Mucosa of descending colon (tissue), 3 donors: ENCODE measurements at places on chromosomes 13 and 19. TPM values are rescaled to one million over a fixed set of nuclear protein-coding genes. Genes with fewer than 3 reads are reported as not detected.
A peak's percentile ranks its signal among the peaks of the same experiment; 100 is the strongest.

TUBA3C gene
- not detected for total RNA-seq

MYH14 gene
- 606 TPM for total RNA-seq

GJB6 gene
- total RNA-seq: not detected

DNA sequence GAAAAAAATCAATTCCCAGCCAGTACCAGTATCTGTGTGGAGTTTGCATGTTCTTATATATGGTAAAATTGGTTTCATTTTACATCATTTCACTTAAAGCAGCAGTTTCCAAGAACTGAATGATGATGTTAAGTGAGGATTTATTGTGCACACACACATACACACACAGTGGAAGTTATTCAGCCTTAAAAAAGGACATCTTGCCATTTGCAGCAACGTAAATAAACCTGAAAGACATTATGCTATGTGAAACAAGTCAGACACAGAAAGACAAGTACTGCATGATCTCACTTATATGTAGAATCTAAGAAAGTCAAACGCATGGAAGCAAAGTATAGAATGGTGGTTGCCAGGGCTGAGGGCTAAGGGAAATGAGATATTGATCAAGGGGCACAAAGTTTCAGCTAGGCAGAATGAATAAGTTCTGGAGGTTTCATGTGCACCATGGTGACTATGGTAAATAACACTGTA is 5.3 kb downstream of the SIGLECL1 start:
- DNase-seq: no peak

DNA sequence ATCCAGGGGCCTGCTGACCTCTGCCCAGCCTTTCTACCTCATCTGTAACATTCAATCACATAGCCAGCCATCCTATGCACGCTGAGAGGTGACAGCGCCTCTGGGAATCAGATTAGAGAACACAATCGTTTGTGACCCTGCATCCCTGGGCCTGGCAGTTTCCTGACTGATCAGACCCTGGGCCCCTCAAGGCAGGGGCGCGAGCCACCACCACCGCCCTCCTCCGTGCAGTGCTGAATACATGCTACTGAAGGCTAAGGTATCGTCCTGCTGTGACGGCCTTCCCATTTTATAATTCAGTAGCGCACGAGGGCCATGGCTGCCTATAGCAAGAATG is 1.3 kb downstream of the TMTC4 start:
- DNase-seq: peak; percentile 9

GRCh38 chr19:19304186-19304965 is 15.9 kb downstream of the SUGP1 start:
- no peak for DNase-seq

GRCh38 chr13:69092615-69093322 is 1014.9 kb upstream of the ATXN8OS start:
- no peak for DNase-seq
